ENCODE measurements at places on chromosomes 2 and 18.

DNA sequence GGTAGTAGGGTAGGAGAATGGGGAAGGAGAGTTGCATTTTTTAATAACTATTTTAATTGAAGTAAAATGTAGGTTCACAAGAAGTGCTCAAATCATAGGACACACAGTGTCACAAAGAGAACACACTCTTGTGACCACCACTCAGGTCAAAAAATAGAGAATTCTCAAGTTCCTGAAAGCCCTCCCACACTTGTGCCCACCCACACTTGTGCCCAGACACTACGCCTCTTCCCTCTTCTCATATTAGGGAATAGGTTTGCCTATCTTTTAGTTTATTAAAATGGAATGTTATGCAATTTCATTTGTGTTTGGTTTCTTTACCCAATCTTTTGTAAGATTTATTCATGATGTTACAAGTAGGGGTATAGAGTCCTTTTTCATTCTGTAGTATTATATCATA lies 67.2 kb downstream of the UGGT1 start:
- DNase-seq, result no peak
- no peaks in the 10 kb centered on the region for H3K27me3 ChIP-seq
- no peak overlapping the region for H3K27ac ChIP-seq
- H3K36me3 ChIP-seq, result peaks cover 20% of the 10 kb centered on the region
- no peak overlapping the region for H3K4me3 ChIP-seq
- H3K4me1 ChIP-seq, result no peaks in the 10 kb centered on the region

GRCh38 chr2:176391148-176391419 lies 121.8 kb downstream of the MTX2 start:
- H3K4me3 ChIP-seq, result no peak overlapping the region
- H3K27ac ChIP-seq, result no peak overlapping the region
- peaks cover 7% of the 10 kb centered on the region for H3K27me3 ChIP-seq
- H3K36me3 ChIP-seq, result no peaks in the 10 kb centered on the region
- H3K4me1 ChIP-seq, result no peaks in the 10 kb centered on the region

DNA sequence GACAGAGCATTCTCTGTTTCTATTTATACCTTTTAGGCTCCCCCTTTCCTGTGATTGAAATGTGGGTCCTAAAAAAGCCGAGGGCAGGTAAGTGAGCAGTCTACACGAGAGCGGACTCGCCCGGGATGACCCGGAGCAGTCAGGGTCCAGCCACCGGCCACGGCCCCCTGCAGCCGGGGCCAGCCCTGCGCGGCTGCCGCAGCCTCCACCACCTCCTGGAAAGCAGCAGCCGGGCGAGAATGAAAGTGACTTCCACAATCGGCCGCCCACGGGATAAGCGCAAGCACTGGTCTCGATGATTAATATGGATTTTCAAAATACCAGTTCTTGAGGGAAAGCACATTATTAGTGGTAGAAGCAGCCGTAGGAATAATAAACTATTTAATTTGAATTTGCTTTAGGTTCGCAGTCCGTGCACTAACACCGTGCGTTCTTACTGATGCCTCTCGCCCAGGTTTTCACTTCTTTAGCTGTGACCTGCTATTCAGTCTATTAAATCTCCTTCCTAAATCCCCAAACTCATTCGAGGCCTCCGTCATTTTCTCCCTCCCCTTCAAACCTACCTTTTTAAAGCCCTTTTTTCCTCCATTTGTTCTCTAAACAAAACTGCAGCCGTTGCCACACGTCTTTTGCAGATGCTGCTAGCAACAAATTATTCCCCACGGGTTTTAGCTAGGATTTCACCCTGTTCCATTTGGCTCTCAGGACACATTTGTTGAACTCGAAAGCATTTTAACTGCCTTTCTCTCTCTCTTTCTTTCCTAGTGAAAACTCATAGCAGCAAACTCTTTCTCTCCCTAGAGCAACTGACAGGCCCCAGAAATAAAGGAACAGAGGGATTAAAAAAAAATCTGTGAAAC lies 1015.1 kb upstream of the PIK3C3 start:
- H3K4me3 ChIP-seq, result no peak overlapping the region
- peak overlapping the region; percentile 25 for H3K27ac ChIP-seq
- peaks cover 10% of the 10 kb centered on the region for H3K4me1 ChIP-seq
- no peaks in the 10 kb centered on the region for H3K27me3 ChIP-seq
- no peaks in the 10 kb centered on the region for H3K36me3 ChIP-seq
- DNase-seq, result no peak

GRCh38 chr2:203647579-203647978 lies 58.9 kb upstream of the CD28 start:
- H3K36me3 ChIP-seq, result no peaks in the 10 kb centered on the region
- no peak for DNase-seq
- H3K4me1 ChIP-seq, result peaks cover 23% of the 10 kb centered on the region
- H3K27ac ChIP-seq, result no peak overlapping the region

- H3K27me3 ChIP-seq, result no peaks in the 10 kb centered on the region
- H3K4me3 ChIP-seq, result no peak overlapping the region
- DNase-seq, result no peak
- H3K36me3 ChIP-seq, result no peaks in the 10 kb centered on the region
- peaks cover 24% of the 10 kb centered on the region for H3K4me1 ChIP-seq
These were observed 13.7 kb downstream of the HS6ST1 start for GRCh38 chr2:128304715-128305554.

Measured in neural crest cell (in vitro differentiated cells).